ENCODE measurements at places on chromosomes 12 and 14. TPM values are rescaled to one million over a fixed set of nuclear protein-coding genes. Genes with fewer than 3 reads are reported as not detected.

DNA sequence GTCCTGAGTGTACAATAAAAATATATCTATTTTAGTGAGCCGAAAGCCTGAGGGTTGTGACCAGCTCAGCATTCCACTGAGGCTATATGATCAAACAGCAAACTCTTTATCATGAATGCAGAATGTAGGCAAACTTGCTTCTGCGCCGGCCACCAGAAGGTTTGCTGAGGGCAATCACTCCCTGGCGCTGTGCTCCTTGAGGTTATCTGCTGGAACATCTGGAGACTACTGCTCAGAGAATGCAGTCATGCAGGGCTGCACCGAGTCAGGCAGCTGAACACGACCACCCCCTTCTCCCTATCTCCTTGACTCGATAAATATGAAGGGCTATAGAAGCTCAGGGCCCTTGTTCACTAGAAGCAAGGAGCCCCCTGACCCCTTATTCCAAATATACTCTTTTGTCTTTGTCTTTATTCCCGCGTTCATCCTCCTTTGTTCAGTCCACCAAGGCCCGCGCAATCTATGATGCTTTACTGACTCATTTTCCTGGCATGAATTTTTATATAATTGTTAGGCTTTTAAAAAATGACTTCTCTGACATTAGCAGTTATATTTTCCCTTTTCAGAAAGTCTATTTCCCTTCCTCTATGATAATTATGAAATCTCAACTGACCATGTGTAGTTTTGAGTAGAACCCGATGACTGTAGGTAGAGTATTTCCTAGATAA, 1089.3 kb downstream of the SLC16A7 start:
- H3K27ac ChIP-seq, result no peak overlapping the region
- no peak for DNase-seq
- H3K4me1 ChIP-seq, result no peaks in the 10 kb centered on the region
- no peaks in the 10 kb centered on the region for H3K27me3 ChIP-seq

- DNase-seq, result no peak
- H3K4me3 ChIP-seq, result no peak overlapping the region
- H3K36me3 ChIP-seq, result no peaks in the 10 kb centered on the region
- H3K27me3 ChIP-seq, result no peaks in the 10 kb centered on the region
- H3K27ac ChIP-seq, result no peak overlapping the region
Observed at GRCh38 chr12:43105426-43105981, 446.5 kb downstream of the ADAMTS20 start.

GRCh38 chr12:54504550-54504949, 7.0 kb downstream of the NCKAP1L start:
- H3K36me3 ChIP-seq, result peaks cover 69% of the 10 kb centered on the region
- no peaks in the 10 kb centered on the region for H3K27me3 ChIP-seq
- peaks cover 24% of the 10 kb centered on the region for H3K4me1 ChIP-seq
- DNase-seq, result no peak

- no peak overlapping the region for H3K4me3 ChIP-seq
- H3K36me3 ChIP-seq, result no peaks in the 10 kb centered on the region
- no peak overlapping the region for H3K27ac ChIP-seq
Observed at GRCh38 chr12:132363661-132364347, 34.4 kb upstream of the GALNT9 start.

DNA sequence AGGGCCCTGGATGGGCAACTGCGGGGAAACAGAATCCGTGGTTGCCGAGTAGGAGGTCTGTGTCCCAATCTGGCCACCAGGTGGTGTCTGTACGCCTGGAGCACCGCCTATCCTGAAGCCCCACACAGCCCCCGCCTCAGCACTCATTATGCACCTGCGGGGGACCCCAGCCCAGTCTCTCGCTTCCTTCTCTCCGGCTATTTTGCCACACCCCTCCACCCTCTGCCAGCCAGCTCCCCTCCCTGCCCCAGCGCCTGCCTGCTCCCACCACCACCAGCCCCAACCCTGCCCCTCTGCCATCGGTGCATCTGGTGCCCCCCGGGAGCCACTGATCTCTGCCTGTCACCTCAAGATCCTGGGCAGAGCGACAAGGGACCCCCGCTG, 2.2 kb upstream of the NXPH4 start:
- H3K4me3 ChIP-seq, result no peak overlapping the region
- peaks cover 51% of the 10 kb centered on the region for H3K4me1 ChIP-seq
- DNase-seq, result peak; percentile 46
- no peak overlapping the region for H3K27ac ChIP-seq
- peaks cover 56% of the 10 kb centered on the region for H3K27me3 ChIP-seq

- peaks cover 23% of the 10 kb centered on the region for H3K4me1 ChIP-seq
- H3K27ac ChIP-seq, result no peak overlapping the region
- no peaks in the 10 kb centered on the region for H3K27me3 ChIP-seq
- H3K4me3 ChIP-seq, result no peak overlapping the region
Observed at GRCh38 chr14:71141701-71142374, 234.6 kb downstream of the PCNX1 start.

- no peak overlapping the region for H3K27ac ChIP-seq
- DNase-seq, result no peak
- H3K4me1 ChIP-seq, result no peaks in the 10 kb centered on the region
- no peaks in the 10 kb centered on the region for H3K36me3 ChIP-seq
Observed at GRCh38 chr12:47377414-47378221, 297.9 kb upstream of the AMIGO2 start.

DNA sequence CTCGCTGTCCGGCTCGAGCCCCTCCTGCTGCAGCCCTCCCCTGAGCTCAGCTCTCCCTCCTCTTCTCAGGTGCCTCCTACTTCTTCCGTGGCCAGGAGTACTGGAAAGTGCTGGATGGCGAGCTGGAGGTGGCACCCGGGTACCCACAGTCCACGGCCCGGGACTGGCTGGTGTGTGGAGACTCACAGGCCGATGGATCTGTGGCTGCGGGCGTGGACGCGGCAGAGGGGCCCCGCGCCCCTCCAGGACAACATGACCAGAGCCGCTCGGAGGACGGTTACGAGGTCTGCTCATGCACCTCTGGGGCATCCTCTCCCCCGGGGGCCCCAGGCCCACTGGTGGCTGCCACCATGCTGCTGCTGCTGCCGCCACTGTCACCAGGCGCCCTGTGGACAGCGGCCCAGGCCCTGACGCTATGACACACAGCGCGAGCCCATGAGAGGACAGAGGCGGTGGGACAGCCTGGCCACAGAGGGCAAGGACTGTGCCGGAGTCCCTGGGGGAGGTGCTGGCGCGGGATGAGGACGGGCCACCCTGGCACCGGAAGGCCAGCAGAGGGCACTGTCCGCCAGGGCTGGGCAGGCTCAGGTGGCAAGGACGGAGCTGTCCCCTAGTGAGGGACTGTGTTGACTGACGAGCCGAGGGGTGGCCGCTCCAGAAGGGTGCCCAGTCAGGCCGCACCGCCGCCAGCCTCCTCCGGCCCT, 22.8 kb downstream of the MMP17 start:
- no peak overlapping the region for H3K4me3 ChIP-seq
- no peaks in the 10 kb centered on the region for H3K27me3 ChIP-seq
- no peaks in the 10 kb centered on the region for H3K4me1 ChIP-seq
- DNase-seq, result no peak
- H3K36me3 ChIP-seq, result no peaks in the 10 kb centered on the region

DNA sequence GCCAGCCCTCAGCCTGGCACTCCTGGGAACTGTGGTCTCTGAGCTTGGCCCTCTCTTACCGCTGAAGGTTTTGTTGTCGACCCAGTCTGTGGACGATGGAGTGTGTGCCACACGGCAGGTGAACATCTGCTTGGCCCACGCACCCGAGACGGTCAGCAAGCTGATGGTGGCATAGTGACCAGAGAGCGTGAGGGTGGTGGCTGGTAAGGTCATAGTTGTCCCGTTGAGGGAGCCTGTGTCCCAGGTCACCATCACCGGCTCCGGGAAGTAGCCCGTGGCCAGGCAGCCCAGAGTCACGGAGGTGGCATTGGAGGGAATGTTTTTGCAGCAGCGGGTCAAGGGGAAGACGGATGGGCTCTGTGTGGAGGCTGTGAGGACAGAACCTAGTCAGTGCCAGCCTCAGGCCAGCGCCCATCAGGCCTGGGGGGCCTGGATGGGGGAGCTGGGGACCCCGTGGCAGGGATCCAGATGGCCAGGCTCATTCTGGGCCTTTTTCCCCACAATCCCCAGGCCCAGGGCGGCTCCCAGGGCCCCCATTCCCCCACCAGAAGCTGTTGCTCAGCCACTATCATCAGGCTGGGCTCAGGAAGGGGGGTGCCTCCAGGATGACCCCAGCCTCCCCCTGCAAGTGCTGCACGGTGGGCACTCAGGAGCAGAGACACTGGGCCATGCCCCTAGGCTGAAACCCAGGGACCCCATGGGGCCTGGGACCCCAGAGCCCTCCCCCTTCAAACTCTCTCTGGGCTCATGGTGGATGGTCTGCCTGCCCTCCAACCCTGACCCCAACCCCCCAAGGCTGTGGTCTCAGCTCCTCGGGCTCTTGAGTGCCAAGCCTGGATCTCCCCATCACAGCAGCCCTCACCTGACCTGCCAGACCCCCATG, 75.2 kb downstream of the TMEM121 start:
- H3K4me1 ChIP-seq, result no peaks in the 10 kb centered on the region
- H3K27me3 ChIP-seq, result peaks cover 3% of the 10 kb centered on the region
- DNase-seq, result no peak
- no peak overlapping the region for H3K4me3 ChIP-seq

Gene RPL10L
- total RNA-seq, result not detected
